ENCODE measurements at places on chromosomes 5 and 9.
A peak's percentile ranks its signal among the peaks of the same experiment; 100 is the strongest.

- ATAC-seq, result no peak
Observed at GRCh38 chr5:152736906-152737305, 331.8 kb upstream of the NMUR2 start.

- ATAC-seq, result no peak
Observed at GRCh38 chr9:92196909-92197308, 81.7 kb upstream of the SPTLC1 start.

DNA sequence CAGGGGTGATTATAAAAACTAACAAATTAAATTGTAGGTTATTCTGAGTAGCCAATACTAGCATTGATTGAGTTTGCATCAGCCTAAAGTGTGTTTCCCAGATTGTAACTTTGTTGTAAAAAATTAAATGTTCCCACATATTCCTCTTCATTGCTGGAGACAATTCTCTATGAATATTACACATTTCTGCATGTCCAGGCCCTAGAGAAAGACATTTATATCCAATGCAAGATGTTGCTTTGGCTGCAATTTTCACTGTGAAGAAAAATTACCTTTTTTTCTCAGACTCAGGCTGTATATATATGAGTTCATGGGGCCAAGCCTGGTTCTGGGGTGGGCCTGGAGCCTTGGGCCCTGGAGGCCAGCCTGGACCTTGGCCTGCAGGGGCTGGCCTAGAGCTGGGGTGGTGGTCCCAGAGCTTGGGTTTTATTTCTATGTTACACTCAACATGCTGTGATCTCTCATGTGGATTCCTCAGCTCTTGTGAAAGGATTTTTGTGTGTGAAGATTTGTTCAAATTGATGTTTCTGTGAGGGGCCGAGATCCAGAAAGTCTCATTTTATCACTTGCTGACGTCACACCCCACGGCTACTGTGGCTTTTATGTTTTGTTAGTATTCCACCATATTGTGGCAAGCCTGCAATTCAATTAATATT is 232.5 kb downstream of the SPATA31A1 start:
- ATAC-seq, result peak; percentile 53

DNA sequence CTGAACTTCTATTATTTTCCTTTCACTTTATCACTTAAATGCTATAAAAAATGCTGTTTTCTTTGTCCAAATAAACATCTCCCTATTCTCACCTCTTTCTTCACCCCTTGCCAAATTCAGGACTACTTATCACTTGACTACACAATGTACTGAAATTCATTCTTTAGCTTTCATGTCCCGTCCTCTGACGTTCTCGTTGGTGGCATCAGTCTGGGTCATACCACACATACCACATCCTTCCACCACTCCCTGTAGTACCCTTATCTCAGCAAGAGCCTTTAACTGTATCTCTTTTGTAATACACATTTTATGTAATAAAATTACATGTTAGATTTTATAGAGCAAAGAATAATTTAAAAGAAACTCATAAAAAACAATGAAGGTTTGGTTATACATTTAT is 231.1 kb upstream of the PAPPA start:
- no peak for ATAC-seq

Data from stimulated activated memory B cell treated with anti-CD40 and anti-IgM and Interleukin-4, amounts not matched to agents 10 μg/mL and 1 μg/mL and 100 μg/mL, for 72 hours (primary cell).